ENCODE measurements at places on chromosomes 16 and 17. TPM values are rescaled to one million over a fixed set of nuclear protein-coding genes. Genes with fewer than 3 reads are reported as not detected.

Gene G6PC1
- total RNA-seq = not detected

Gene DLG4
- total RNA-seq = 112 TPM

Gene CHST5
- 0.25 TPM for total RNA-seq

Gene RNF112
- total RNA-seq = 21.6 TPM

Gene OR3A3
- not detected for total RNA-seq

Gene HCRT
- not detected for total RNA-seq

Gene CCL2
- 0.74 TPM for total RNA-seq

Gene PABPN1L
- 0.49 TPM for total RNA-seq
